ENCODE measurements at places on chromosomes 5 and 9. TPM values are rescaled to one million over a fixed set of nuclear protein-coding genes. Genes with fewer than 3 reads are reported as not detected.

Gene PRLR
- total RNA-seq, result 7.3 TPM

Gene OTP
- total RNA-seq, result not detected

DNA sequence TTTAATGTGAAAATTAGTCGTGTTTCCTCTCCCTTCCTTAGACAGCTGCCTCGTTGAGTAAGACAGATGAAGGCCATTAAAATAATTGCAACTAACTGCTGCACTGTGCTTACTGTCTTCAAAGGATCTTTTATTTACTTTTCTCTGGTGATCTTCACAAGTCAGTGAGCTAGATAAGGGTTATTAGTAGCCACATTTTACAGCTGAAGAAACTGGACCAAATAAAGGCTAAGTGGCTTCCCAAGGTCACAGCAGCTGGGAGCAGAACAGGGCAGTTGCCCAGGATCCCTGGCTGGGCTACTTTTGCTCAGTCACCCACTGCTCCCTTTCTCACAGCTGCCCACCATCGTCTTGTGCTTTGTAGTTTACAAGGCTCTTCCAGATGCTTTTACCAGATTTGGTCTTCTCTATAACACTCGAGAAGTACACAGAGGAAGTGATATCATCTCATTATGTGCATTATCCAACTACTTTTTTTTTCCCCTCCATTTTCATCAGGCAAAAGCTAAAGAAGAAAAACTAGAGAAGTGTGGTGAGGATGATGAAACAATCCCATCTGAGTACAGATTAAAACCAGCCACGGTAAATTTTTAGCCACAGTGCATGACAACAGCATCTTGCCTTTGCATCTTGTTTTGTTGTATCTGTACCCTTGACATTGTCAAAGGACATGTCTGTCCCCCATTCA lies 61.8 kb downstream of the ERAP1 start:
- no peak for DNase-seq

DNA sequence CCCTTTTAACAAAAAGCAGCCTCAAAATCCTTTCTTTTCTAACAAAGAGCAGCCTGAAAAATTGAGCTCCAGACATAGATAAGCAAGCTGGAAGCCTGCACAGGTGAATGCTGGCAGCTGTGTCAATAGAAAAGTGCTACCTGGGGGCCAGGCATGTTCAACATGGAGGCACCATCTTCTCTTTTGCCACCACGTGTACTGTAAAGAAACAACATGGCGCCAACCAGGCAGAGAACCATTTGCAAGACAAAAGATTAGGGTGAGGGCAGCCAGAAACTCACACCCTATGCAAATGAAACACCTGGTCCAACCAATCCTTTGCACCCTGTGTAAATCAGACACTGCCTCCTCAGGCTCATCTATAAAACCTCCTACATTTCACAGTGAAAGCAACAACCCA lies 96.0 kb downstream of the ACTL7B start:
- DNase-seq, result no peak

DNA sequence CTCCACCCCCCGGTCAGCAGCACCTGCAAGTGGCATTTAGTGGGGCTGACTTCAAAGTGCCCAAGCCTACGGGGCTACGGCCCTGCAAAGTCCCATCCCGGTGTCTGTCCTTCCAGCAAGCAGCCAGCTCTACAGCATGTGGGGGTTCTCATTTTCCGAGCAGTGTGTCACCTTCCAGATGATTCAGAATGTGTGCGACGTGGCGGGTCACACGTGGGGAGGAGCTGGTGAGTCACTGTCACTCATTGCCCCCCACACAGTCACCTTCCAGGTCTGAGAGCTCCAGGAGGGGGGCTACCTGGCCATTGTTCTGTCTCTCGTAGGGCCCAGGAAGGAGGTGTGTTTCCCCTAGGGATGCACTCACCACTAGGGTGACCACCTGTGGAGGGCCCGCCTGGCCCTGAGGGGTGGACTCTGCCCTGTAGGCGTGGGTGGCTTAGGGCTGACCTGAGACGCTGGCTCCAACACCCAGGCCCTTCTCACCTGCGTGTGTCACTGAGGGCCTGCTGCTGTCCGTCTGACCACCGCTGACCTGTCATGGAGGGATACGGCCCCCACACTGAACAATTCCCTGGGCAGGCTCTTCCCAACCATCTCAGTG lies 70.2 kb downstream of the SEMA4D start:
- no peak for DNase-seq

GRCh38 chr9:23941051-23941450 lies 115.0 kb upstream of the ELAVL2 start:
- DNase-seq, result no peak

All from endodermal cell (in vitro differentiated cells).